GM23338 (cell line): ENCODE measurements at places on chromosomes 6 and 20.

GRCh38 chr6:16800942-16801341, 39.7 kb upstream of the ATXN1 start:
- DNase-seq, result no peak

GRCh38 chr6:150212778-150213177, 69.9 kb downstream of the PPP1R14C start:
- DNase-seq, result no peak

DNA sequence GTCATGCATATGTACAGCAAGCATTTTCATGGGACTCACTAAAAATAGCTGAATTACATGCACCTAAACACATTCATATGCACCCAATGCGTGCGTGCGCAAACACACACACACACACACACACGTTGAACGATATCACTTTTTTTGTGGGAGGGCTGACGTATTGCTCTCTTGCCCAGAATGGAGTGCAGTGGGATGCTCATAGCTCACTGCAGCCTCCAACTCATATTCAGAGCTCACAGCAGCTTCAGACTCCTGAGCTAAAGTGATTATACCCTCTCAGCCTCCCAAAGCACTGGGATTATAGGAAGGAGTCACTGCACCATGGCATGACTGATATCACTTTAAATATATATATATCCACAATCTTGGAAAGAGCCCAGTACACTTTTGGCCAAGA, 620.4 kb upstream of the MANEA start:
- DNase-seq, result no peak

DNA sequence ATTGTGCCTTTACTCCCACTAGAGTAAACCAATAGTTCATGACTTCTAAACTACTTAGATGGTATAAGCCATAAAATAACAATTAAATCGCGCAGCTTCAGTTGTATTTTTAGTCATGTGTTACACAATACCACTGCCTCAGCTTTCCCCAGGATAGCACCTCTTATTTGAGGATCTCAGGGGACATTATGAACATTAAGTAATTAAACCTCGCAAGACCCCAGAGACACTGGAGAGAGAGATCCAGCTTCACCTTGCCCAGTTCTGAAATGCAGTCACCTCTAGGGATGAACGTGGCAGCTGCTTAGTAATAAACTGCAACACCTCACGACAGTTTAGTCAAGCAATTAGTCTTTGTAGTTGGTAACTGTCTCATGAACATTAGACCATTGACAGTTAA, 87.1 kb downstream of the CFAP61 start:
- DNase-seq, result no peak

DNA sequence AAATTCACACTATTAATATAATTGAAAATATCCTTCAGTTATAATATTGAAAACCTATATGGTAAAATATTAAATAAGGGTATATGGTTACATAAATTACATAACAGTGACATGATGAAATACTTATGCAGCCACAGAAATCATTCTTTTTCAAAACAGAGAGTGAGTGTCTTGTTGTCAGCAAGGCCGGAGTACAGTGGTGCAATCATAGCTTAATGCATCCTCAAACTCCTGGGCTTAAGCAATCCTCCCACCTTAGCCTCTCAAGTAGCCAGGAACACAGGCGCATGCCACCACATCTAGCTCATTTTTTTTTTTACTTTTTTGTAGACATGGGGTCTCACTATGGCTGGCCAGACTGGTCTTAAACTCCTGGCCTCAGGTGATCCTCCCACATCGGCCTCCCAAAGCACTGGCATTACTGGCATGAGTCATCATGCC, 40.4 kb downstream of the FAM8A1 start:
- no peak for DNase-seq

- DNase-seq, result no peak
These were observed 11.0 kb downstream of the C6orf118 start for GRCh38 chr6:165298402-165298801.

- no peak for DNase-seq
These were observed 4.5 kb upstream of the CITED2 start for GRCh38 chr6:139378882-139379341.
